ENCODE measurements at places on chromosomes 7 and 10.

GRCh38 chr10:117541909-117542705 is 439 bp upstream of the EMX2 start:
- DNase-seq: no peak

DNA sequence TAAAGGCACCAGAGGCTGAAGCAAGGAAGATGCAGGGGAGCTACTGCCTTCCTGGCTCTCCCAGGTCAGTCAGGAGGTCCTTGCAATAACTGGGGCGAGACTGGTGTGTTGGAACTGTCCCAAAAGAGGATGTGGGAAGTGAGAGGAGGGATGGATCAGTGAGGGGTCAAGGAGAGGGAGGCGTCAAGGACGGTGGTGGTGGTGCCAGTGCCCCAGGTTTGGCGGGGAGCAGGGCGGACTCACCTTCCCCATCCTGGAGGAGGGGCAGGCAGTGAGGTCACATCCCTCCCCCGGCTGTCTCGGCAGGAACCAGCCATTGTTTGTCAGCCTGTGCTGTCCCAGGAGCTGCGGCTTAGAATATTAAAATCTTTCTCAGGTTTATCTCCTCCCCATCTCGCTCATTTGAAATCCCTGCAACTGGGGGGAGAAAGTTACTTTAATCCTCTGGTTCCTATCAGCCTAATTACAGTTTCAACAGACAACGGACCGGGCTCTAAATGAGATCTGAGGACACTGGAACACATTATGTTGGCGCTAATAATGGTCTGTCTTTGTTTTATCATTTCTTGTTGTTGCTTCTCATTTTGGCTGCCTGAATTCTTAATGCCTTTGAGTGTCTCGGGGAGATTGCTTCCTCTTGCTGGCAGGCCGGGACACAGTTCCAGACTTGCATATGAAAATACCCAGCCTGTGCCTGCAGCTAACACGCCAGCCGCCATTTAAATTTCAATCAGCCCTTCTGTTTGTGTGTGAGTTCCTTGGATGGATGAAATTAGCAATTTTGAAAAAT is 387.5 kb downstream of the RPS24 start:
- no peak for DNase-seq

DNA sequence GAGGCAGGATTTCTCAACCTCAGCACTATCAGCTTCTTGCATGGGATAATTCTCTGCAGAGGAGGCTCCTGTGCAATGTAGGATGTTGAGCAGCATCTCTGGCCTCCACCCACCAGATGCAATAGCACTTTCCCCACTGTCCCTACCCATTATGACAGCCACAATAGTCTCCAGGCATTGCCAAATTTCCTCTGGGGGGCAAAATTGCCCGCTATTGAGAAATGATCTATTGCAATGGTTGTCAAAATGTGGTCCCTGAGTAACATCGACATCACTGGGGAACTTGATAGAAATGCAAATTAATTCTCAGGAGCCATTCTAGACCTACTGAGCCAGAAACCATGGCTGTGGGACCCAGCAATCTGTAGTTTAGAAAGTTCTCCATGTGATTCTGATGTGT is 7.0 kb downstream of the KCNK18 start:
- DNase-seq: no peak

DNA sequence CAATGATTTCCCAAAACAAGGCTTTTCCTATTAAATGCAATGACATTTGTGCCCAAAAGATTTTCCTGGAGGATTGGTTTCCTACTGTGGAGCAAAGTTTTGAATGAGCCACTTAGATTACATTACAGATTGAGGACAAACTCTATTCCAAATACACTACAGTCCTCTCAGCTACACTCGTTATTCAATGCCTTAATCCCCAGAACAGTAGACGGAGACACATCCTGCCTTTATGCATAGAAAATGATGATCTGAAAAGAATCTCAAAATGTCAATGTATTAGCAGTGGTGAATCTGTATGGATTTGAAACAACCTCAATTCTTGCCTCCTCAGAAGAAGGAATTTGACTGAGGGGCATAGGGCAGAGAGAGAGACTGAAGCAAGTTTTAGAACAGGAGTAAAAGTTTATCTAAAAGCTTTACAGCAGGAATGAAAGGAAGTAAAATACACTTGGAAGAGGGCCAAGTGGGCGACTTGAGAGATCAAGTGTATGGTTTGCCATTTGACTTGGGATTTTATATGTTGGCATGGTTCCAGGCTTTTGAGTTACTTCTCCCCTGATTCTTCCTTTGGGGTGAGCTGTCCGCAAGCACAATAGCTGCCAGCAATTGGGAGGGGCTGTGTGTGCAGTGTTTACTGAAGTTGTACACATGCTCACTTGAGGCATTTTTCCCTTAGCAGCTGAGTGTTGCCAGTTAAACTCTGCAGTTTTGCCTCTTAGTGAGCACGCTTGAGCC is 891.9 kb upstream of the MBL2 start:
- DNase-seq: no peak

- no peak for DNase-seq
Observed at GRCh38 chr7:92725161-92725925, 111.0 kb downstream of the CDK6 start.

DNA sequence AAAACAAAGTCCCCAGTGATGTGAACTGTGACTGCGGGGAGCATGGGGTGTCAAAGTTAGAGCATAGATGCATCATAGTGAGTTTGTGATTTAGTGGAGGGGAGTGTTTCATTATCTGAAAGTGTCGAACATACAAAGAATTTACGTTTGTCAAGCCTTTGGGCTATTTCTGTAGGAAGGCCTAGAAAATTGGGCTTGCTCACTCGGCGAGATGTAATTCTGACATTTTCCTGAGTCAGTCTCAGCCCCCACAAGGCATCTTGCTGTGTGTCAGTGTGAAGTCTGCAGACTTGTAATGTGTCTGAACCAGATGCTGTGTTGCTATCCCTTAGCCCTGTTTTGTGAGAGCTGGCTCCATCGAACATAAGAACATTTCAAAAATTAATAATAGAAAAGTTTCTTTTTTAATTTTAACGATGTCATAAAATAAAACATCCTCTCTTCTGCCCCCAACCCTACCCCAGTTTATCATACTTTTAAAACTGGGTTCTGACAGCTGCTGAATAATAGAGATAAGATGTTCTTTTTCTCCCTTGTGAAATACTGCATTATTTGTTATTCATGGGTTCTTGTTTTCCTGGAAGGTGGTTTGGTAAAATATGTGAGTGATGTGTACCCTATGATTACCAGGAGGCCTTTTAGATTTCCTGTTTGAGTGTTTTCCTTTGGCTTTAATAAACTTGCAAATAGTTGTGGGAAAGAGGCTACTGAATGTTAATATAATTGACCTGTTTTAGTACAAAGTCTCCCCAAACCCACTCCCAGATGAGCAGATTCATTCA is 207.4 kb downstream of the GPR158 start:
- DNase-seq: no peak

- no peak for DNase-seq
Observed at GRCh38 chr10:101783736-101784118, 481 bp upstream of the NPM3 start.

- no peak for DNase-seq
Observed at GRCh38 chr7:120460949-120461348, 188.0 kb downstream of the KCND2 start.

GRCh38 chr10:124632566-124632965 is 111.6 kb downstream of the FAM53B start:
- DNase-seq: no peak

DNA sequence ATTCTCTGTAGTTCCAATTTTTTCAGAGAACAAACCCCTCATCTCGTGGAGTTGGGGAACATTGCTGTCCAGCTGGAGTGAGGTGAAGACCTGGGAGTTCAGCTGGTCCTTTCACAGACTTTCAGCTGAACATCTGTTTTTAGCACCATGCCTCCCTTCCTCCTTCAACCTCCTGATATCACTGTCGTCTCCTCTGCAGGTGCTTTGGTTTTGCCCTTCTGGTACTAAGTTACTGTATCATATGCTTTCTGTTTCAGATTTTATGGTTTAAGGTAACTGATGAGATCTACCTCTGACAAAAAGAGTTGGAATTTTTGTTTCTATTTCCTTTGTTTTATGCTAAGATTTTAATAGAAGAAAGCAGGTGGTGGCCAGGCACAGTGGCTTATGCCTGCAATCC is 102.9 kb downstream of the ZNF438 start:
- DNase-seq: no peak

DNA sequence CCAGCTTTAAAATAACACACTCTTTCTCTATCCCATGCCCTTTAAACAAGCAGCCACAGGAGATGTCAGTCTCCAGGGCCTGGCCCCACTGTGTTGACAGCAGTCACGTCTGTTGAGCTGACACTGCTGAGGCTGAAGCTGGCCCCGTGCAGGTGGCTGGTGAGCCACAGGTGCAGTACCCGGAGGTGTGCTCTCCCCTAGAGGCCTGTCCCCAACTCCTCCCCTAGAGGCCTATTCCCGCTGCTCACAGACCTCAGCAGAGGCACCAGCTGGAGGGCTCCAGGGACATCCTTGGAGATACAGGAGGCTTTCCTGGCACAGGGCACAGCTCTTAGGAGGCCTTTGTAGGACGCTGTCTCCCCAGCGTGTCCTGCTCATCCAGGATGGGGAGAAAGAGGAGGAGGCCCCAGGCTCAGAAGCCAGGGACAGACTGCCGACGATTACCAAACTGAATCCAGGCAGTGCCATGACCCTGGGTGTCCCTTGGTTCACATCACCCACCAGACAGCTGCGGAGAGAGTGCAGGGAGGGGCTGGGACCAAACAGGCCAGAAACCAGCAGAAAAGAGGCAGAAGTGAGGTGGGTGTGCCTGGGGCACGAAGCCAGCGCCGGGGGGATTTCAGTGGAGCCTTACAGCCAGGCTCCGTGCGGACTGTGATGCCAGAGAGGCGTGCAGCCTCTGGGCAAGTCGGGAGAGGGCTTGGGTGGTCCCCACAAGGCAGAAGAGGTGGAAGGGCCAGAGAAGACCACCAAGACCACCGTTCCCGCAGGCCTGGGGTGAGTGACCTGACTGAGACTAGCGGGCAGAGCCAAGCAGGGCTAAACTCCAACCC is 18.5 kb upstream of the TTYH3 start:
- DNase-seq: no peak

DNA sequence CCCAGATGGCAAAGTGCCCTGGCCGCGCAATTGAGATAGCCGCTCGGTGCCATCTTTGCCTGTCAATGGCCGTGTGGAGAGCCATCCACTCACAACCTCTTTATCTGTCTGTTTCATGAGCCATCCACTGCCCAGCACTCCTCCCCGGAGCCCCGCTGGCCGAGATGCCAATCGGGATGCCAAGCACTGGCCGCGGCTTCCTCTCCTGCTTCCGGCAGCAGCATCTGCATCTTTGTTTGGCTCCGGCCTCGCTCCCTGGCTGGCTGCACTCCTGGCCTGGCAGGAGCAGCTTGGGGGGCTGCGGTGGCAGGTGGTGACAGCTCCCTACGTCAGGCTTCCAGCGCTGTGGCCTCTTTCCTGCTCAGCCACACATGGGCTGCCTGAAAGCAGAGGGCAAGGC is 231.7 kb downstream of the USP6NL start:
- DNase-seq: no peak

GRCh38 chr7:141695803-141696289 is 6.1 kb downstream of the DENND11 start:
- no peak for DNase-seq

DNA sequence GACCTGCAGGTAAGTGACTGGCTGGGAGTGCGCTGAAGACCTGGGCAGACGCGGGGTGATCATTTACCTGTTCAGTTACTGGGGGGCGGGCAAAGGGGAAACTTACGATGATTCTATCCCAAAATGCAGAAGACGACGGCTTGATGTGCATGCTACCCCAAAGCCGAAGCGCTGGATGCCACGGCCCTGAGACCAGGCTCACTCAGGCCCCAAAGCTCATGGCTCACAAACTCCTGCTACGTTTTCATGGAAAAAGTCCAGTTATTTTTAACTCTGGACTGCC is 200.6 kb downstream of the DIP2C start:
- no peak for DNase-seq

GRCh38 chr10:13712837-13713581 is 126.2 kb downstream of the PRPF18 start:
- peak; percentile 7 for DNase-seq

DNA sequence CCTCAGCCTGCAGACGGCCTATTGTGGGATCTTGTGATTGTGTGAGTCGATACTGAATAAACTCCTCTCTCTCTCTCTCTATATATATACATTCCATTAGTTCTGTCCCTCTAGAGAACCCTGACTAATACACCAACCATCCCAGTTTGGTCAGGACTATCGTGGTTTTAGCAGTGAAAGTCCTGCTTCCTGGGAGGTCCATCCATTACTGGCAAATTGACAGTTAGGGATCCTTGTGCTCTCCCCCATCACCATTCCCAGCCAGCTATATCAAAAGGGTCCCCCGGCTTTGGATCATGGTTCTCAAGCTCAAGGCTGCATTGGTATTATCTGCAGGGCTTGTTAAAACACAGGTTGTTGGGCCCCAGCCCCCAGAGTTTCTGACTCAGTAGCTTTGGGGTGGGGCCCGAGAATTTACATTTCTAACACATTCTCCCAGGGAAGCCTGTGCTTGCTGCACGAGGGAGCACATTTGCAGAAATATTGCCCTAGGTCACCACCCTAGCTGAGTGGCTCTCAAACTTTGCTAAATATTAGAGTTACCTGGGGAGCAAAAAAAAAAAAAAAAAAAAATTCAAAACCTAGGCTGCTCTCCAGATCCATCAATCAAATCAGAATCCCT is 899.1 kb upstream of the AUTS2 start:
- DNase-seq: no peak

- DNase-seq: peak; percentile 30
Observed at GRCh38 chr7:106041140-106041717, 70.9 kb downstream of the SYPL1 start.

- DNase-seq: no peak
Observed at GRCh38 chr7:74476626-74477025, 22.9 kb downstream of the GTF2IRD1 start.

DNA sequence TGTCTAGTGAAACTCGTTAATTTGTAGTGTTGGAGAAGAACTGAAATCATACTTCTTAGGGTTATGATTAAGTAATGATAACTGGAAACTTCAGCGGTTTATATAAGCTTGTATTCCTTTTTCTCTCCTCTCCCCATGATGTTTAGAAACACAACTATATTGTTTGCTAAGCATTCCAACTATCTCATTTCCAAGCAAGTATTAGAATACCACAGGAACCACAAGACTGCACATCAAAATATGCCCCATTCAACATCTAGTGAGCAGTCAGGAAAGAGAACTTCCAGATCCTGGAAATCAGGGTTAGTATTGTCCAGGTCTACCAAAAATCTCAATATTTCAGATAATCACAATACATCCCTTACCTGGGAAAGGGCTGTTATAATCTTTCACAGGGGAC is 187.6 kb downstream of the CFTR start:
- DNase-seq: no peak
